A172 (cell line): ENCODE measurements at places on chromosomes 5 and 9.
A peak's percentile ranks its signal among the peaks of the same experiment; 100 is the strongest.

DNA sequence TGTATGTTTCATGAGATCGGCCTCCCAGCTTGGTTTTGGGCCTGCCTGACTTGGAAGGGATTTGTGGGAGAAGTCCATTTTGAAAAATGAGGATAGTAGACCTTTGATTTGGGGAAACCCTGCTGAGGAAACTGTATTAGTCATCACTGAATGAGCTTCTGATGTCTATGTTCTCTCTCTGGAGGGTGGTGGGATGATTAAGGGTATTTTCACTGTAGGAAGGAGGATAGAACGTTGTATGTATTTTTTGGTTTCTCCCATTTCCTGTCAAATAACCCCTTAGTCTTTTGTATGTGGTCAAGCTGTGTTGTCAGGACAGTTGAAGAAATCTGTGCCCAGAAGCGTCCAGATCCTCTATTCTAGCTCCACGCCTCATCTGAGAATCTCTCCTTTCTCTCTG is 151.9 kb downstream of the INSYN2B start:
- no peak for DNase-seq

- no peak for DNase-seq
Observed at GRCh38 chr9:110847671-110848070, 179.1 kb downstream of the MUSK start.

DNA sequence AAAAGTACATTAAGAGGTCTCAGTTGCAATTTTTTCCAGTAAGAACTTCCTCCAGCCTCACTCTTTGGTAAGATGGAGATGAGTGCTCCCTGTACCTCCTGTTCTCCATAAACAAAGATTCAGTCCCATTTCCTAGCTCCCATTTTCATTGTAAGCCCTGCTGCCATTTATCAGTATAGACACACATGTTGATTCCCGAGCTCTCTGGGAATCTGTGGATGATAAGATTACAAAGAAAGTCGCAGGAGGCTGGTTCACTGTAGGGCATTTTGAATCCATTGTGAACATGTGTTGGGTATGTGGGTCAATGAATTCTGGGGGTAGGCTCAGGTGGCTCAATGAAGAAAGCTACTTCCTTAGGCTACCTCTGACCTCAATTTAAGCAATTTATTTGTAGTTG is 36.7 kb downstream of the RGMB start:
- no peak for DNase-seq

DNA sequence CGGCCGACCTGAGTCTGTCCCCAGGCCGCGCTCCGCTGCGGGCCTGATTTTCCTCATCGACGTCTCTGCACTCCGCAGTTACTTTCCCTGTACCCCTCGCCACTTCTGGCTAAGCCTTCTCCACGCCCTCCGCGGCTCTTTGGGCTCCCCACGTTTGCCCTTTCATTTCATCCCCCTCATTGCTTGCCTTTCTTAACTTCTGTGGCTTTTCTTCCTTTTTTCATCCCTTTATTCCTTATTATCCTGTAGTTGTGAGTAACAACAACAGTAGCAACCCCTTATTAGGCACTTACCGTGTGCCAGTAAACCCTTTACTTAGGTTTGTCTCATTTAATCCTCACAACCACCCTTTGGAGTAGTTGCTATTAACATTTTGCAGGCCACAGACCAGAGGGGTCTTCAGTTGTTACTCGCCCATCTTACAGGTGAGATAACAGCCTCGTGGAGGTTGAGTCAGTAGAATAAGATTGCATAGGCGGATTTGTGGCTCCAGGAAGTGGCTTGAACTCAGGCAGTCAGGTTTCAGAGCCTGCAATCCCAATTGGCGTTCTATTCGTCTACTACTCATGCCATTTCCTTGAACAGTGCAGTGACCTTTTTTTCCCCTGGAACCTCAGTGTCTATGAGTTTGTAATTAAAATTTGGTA is 724 bp downstream of the TCERG1 start:
- DNase-seq, result peak; percentile 75

- no peak for DNase-seq
Observed at GRCh38 chr5:149954798-149955197, 5.8 kb upstream of the SLC26A2 start.

GRCh38 chr9:101398930-101399642 is 435 bp downstream of the ZNF189 start:
- DNase-seq, result no peak

- no peak for DNase-seq
Observed at GRCh38 chr5:68421485-68422220, 206.1 kb downstream of the PIK3R1 start.

- no peak for DNase-seq
Observed at GRCh38 chr5:148880696-148881095, 54.3 kb downstream of the ADRB2 start.

DNA sequence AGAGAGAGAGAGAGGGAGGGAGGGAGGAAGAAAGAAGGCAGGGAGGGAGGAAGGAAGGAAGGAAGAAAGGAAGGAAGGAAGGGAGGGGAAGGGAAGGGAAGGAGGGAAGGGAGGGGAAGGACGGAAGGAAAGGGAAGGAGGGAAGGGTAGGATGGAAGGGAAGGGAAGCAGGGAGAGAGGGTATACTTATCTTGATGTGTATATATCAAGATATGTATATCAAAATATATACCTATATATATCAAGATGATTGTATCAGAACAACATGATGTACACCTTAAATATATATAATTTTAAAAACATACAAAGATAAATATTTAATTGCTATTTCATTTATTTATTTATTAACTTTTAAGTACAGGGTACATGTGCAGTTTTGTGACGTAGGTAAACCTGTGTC is 96.8 kb upstream of the ADAMTS16 start:
- no peak for DNase-seq

- DNase-seq, result no peak
Observed at GRCh38 chr5:116395226-116395625, 179.4 kb downstream of the SEMA6A start.

- DNase-seq, result no peak
Observed at GRCh38 chr5:406041-406440, 36.9 kb upstream of the EXOC3 start.

- DNase-seq, result no peak
Observed at GRCh38 chr9:15421532-15421931, 1.1 kb upstream of the SNAPC3 start.

DNA sequence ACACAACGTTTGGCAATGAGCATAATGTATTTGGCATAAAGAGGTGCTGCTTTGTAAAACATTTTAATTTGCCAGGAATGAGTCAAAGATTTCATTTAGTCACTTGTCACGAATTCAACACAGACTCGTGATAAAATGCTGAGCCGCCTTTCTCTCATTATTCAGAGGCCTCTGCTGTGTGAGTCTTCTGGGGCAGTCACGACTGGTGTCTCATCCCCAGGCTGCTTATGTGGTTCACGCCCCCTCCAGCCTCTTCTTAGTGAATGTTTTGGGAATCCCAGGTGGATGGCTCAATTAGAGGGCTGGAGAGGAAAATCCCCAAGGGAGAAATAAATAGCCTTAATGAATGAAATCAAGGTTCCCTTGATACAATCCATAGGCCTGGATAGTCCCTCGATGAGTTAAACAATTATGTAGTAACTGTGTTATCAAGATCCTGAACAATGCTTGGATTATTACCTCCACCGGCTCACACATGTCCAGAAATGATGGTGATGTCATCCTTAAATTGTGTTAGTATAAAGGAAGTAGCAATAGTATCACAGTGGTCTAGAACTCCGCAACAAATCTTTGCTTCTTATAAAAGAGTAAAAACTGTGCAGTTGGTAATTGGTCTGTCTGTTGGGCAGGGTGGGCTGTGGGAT is 192.1 kb upstream of the ADAMTS16 start:
- no peak for DNase-seq

GRCh38 chr5:1536322-1536845 is 12.6 kb upstream of the LPCAT1 start:
- DNase-seq, result no peak

DNA sequence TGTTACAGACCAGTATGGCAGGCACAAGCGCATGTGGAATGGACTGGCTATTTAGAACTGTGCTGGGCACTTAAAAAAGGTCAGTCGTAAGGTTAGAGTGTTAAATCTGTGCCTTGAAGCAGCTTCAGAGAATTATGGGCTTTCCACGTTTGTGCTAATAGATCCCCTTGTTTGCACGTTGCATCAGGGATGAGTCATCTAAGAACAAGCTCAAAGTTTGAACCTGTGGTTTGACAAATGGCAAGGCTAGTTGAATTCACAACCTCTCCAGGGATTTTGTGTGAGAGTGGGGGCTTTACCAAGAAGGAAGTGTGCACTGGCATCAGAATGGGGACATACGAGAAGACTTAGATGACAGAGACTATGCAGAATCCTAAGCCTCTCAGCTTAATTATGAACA is 249.6 kb downstream of the IRX1 start:
- DNase-seq, result no peak

- DNase-seq, result peak; percentile 58
Observed at GRCh38 chr5:91641730-91642350, 258.7 kb upstream of the ARRDC3 start.

DNA sequence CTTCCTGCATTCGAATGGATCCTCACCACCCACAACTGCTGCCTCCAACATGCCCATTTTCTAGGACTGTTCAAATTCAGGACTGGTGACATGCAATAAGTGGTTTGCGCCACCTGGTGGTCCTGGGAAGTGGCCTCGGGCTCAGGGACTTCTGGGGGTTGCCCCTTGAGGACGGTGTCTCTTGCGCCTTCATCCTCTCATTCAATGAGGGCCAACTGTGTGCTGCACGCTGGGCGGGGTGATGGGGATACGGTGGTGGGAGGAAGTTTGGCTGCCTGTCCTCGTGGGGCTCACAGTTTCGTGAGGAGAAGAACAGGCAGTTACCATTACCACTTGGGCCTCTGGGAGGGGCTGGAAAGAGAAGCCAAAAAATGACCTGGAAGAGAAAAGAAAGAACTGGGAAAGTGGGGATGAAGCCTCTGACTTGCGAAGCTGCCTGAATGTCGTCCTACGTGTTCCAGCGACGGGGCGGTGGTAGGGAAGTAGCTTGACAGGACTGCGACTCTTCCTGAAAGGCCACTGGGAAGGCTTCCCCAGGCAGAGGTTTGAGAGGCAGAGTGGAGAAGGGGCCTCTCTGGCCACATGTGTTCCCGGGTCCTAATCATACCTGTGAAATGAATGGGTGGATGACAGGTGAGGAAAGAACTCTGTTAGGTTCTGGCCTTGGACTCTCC is 49.0 kb downstream of the PSD2 start:
- DNase-seq, result peak; percentile 68

DNA sequence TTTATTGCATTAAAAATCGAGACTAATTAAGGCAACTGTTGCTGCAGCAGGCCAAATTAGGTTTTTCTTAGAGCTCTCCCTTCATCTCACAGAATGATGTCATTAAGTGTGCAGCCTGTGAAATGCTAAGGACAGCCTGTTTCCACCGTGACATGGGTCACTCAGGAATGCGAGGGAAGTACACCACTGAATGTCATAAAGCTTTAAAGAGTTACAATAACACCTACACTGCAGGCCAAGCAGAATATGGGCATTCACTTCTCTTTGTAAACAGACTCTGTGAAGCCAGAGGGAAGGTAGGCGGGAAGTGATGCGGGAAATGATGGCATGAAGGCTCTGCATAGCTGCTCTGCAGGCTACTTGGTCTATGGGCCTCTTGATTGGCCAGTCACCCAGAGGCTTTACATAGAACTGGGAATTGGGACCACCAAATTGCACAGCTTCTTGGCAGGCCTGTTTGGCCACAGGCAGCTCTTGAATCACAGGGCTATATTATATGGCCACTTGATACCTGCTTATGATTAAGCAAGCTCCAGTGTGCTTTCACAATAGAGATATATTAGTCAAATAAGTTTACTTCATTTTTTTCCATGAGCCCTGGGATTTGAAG is 28.4 kb upstream of the AOPEP start:
- peak; percentile 47 for DNase-seq

- DNase-seq, result no peak
Observed at GRCh38 chr5:69000216-69000919, 93.4 kb upstream of the SLC30A5 start.

DNA sequence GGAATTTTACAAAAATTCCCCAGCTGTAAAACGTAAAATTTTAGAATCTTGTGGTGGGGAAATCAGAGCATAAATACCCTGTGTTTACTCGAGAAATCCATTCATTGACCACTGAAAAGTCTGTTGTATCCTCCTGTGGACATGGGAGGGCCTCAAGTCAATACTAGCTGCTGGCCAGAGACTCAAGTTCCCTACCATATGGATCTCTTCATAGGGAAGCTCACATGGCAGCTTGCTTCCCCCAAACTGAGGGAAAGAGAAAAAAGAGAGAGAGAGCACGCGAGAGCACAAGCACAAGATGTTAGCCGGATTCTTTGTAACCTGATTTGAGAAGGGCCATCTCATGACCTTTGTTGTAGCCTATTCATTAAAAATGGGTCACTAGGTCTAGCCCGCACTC is 591.9 kb downstream of the LRRC70 start:
- DNase-seq, result no peak

GRCh38 chr5:35095366-35095765 is 47.6 kb upstream of the AGXT2 start:
- no peak for DNase-seq

GRCh38 chr5:6861036-6861435 is 147.8 kb downstream of the TENT4A start:
- DNase-seq, result no peak

DNA sequence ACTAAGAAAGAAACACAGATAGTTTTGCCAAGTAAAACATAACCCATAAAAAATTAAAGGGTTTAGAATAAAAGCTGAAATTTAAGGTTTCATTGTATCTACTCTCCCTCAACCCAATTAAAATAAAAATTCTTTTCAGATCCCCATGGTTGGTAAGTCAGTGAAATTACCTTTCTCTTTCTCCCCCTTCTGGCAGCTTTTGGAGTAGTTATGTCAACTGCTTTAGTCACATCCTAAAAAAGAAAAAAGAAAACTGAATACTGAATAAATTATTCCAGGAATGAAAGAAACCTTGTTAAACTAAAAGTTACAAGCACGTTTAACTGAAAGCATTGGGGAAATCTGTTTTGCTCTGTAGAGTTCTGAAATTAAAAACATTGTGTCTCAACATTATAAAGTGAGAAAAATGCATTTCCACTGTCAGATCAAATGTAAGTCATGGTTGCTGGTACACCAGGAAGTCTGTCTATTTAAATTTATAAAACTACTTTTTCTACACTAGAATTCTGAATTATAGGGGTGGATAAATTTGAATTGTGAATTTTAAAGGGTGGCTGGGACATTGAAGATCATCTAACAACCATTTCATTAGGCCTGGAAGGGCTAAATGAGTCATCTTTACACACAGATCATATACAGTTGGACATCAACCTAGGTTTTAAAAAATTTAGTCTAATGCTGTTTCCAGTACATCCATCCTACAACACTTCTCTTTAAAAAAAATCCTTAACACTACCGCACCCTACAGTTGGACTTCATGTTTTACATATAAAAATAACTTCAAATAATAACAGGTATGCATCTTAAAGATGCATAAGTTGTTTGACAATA is 24.7 kb downstream of the PSIP1 start:
- peak; percentile 8 for DNase-seq

DNA sequence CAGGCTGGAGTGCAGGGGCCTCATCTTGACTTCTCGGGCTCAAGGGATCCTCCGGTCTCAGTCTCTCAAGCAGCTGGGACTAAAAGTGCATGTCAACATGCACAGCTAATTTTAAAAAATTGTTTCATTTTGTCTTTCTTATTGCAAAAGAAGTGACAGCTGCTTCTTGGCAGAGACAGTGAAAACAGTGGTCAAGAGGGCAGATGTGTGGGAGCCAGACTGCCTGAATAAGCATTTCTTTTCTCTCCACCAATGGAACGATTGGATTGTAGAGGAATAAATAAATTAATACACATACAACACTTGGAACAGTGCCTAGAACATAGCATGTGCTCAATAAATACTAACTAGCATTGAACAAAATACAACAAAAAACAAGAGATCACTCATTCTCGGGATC is 27.4 kb upstream of the KIF4B start:
- no peak for DNase-seq

- DNase-seq, result no peak
Observed at GRCh38 chr5:88695931-88696330, 187.1 kb downstream of the MEF2C start.
